ENCODE measurements at places on chromosomes 16 and 17.

DNA sequence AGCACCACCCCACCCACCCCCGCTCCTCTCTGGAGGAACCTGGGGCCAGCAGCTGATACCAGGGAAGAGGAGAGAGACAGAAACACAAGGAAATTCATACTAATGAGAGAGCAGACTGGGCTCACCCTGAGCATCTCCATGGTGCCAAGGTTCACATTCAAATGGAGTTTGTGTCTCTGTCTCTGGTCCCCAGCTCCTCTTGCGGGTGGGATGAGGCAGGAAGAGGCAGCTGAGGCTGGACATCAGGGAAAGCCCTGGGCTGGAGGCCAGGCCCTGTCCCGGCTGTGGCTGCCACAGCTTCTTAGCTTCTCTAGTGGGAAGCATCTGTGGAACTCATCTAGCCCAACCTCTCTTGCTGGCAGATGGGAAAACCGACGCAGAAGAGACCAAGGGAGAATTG is 121.5 kb downstream of the SDK2 start:
- DNase-seq: no peak

- DNase-seq: peak; percentile 44
Observed at GRCh38 chr17:82051776-82052637, at the start of the genes GPS1 and RFNG. Gene GPS1, plus strand, starts transcription at chr17:82051898. Its CDS starts 34 bp downstream, at chr17:82051932. Gene RFNG, minus strand, starts transcription at chr17:82051811. Its CDS starts 45 bp downstream, at chr17:82051766.

DNA sequence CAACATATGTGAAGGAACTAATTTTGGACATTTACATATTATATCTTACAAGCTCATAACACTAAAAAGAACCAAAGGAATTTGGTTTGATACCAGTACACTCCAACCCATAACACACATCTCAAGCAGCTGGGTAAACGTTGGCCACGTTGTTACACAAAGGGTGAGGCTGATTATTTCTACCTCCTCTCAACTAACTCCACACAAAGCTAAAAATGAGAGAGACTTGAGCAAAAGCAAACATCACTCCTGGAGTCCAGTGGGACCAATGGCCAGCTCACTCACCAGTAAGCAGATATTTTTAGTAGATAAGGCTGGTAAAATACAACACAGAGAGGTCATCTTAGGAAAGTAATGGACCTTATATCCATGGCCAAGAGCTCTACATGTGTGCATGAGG is 207.6 kb downstream of the MRTFB start:
- no peak for DNase-seq

DNA sequence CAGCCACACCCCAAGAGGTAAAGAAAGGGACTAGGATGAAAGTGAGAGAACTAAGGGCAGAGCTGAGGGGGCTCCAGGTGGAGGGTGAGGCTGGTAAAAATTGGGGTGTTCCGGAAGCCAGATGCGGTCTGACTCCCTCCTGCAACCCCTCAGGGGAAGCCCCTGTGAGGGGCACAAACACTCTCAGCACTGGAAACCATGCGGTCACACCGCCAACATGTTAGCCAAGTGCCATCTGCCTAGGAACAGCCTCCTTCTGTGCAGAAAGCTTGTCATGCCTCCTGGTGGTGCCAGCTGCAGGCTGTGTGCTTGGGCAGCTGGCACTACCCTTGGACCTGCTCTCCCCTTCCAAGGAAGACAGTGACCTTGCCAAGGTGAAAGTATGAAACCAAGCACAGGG is 83.5 kb upstream of the RPL38 start:
- no peak for DNase-seq

DNA sequence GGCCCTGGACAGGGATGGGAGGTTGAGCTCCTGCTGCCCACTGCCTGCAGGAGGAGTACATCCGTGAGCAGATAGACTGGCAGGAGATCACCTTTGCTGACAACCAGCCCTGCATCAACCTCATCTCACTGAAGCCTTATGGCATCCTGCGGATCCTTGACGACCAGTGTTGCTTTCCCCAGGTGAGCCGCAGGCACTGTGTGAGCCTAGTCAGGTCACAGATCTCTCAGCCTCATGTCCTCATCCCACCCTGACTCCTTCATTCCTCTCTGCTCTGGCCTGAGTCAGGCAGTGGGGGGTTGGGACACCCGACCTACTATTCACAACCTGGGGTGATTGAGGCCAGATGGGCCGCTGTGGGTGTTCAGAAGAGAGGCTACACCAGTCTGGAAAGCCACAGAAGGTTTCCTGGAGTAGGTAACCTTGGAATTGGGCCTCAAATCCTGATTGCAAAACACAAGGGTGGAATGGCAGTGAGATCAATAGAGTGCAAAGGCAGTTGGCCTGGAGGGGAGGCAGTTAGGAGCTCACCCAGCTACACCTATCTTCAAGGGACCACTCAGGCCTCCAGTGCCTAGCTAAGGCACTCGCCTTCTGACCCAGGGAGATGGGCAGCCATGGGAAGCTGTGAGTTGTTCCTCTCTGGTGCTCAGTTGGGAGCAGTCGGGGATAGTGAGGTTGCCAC is 29.7 kb downstream of the MYO15A start:
- no peak for DNase-seq

DNA sequence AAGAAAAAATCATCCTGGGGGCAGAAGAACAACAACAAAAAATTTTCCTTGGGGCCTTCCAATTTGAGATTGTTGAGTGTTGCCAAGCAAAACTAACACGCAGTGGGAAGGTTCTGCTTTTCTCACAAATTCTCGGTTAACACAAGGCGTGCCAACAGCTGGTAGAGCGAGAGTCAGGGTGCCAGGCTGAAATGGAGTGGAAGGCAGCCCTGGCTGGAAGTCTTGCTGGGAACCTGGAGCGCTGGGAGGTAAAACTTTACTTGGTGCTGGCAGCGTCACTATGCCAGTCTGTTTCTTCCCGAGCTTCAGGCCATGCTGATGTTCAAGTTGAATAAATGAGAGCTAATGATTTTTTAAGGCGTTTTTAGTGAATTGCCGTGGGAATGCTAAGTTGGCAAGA is 189.4 kb downstream of the WWOX start:
- no peak for DNase-seq

GRCh38 chr16:30429418-30429677 is 482 bp downstream of the DCTPP1 start:
- no peak for DNase-seq

DNA sequence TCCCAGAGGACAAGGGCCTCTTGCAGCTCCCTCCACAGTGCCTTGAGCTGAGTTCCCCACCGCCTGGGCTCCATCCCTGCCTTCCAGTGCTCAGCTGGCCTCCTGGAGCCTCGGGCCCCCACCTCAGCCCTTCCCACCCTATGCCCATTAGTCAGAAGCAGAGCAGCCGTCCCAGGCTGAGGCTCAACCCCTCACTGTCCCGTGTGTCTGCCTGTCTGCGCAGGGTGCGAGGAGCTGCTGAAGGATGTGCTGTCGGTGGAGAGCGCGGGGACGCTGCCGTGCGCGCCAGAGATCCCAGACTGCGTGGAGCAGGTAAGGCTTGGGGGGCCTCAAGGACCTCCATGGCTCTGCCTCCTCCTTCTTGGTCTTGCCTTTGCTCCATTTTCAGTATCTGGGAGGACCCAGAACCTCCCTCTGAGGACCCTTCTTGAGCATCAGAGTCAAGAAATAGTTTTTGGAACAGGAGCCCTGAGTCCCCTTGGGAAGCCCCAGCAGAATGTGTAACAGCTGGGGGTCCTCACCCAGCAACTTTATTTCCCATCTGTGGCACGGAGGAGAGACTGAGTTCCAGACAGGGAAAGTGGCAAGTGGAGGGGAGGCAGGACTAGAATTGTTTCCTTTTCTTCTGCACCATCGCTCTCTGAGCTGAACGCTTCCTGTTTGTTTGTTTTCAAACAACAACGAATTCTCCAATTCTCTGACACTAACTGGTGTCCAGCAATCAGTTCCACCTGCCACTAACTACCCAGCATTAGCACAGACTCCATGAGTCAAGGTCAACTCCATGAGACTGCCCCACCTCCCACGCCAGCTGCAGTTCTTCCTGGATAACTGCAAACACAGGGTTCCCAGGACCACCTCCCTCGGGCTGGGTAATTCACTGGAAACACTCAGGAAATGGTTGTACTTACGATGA is 42.6 kb downstream of the RAB11FIP4 start:
- no peak for DNase-seq

DNA sequence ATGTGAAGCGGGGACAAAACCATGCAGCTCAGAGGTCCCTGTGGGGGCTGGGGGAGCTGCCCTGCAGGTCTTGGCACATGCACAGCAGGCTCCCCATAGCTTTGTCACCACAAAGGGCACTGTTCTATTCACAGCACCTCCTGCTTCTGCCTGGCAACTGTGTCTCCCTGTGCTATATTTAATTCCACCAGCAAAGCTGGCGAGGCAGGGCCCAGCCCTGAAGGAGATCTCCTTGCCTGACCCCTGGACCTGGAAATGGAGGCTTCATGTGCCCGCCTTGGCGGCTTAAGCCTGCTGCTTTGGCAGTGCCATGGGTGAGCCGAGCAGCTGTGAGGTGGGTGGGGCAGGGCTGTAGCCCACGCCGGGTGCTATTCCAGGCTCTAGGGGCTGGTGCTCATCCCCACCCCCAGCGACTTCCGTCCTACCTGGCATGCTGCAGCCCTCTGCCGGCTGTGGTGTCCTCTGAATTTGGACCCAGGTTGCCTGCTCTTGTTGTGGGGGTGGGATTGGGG is 6.8 kb downstream of the LDHD start:
- no peak for DNase-seq

DNA sequence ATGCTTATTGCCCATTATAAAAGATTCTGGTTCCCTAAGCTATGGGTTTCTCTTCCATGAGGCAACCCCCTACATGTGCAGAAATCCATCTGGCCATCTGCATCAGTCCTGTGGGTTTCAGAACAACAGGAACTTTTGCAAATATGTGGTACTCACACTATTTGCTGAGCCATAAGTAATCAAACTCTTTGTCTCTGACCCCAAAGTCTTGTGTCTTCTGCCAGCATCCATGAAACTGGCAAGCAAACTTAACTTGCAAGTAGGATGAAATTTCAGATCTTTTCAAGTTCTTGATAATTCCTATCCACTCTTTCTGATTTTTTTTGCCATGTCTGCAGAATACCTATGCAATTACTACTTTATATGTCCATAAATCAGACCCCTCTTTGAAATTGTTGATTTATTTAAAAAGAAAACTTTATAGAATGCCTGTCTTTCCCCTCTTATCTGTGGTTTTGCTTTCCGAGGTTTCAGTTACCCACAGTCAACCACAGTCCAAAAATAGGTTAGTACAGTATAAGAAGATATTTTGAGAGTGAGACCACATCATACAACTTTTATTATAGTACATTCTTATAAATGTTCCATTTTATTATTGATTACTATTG is 158.4 kb upstream of the IRX3 start:
- no peak for DNase-seq

- no peak for DNase-seq
Observed at GRCh38 chr16:80611171-80611929, 70.6 kb downstream of the DYNLRB2 start.

GRCh38 chr17:78844301-78845005 is 3.8 kb upstream of the USP36 start:
- DNase-seq: no peak

- no peak for DNase-seq
Observed at GRCh38 chr17:78717431-78717980, 64.6 kb downstream of the CYTH1 start.

- no peak for DNase-seq
Observed at GRCh38 chr17:2047590-2047989, 5.8 kb downstream of the OVCA2 start.

DNA sequence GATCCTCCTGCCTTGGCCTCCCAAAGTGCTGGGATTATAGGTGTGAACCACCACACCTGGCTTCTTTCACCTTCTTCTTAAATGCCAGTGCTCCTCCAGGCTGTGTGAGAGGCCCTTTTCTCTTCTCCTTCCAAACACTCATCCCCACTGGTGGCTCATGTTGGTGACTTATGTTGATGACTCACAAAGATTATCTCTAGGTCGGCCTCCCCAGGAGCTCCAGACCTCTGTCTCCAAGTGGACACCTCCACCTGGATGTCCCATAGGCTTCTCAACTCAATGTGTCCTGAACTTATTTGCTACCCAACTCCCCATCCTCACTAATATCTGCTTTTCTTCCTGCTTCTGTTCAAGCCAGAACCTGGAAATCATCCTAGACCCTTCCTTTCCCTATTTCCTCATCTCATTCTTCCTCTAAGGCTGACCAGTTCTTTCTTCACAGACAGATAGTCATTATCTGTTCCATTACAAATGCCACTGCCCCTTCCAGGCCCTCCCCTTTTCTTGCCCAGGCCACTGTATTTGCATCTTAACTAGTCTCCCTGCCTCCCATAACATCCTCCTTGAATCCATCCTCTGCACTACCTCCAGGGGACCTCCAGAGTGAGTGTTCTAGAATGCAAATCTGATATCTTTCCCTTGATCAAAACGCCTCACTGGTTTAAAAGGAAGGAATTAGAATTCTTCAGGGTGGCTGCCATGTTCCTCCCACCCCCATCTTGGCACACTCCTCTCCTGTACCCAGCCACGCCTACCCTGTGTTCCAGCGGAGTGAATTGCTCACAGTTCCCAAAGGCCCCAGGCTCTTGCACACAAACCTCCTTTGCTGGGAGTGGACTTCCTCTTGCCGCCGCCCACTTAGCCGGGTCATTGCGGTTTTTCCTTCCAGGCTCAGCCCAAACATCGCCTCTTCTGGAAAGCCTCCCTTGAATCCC is 34.8 kb upstream of the FBXO47 start:
- DNase-seq: no peak

GRCh38 chr16:12425134-12425941 is 378.3 kb downstream of the CPPED1 start:
- DNase-seq: no peak

- DNase-seq: no peak
Observed at GRCh38 chr16:82323171-82323570, 153.1 kb upstream of the MPHOSPH6 start.

- DNase-seq: no peak
Observed at GRCh38 chr16:54976651-54977200, 46.1 kb downstream of the IRX5 start.

- no peak for DNase-seq
Observed at GRCh38 chr17:80187090-80187489, 17.3 kb downstream of the CARD14 start.

GRCh38 chr17:59427996-59428395 is 96.5 kb downstream of the YPEL2 start:
- no peak for DNase-seq

DNA sequence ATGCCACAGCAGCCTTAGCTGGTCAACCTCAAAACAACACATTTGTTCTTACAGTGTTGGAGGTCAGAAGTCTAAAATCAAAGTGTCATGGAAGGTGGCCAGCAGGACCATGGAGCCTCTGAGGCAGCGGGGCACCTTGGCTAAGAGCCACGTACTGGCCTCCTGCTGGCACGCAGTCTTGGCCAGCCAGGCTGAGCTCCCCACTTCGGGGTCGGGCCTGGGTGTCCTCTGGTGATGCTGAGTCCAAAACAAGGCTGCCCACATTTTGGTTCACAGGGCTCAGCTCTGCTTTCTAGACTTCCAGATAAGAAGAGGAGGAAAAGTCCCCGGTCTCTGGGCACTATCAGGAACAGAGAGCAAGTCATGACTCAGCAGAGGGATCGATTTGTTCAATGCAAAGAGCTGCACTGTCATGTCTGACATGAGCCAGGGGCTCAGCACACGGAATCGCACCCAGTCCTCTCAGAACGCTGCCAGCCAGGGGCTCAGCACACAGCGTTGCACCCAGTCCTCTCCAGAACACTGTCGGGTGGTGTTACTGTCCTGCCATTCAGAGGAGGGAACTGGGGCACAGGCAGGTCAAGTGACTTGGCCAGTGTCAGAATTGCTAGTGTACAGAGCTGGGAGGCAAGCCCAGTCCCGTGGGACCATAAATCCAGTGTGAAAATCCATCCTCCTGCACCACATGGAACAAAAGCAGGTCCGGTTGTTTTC is 2.5 kb downstream of the LGALS9 start:
- no peak for DNase-seq

- DNase-seq: no peak
Observed at GRCh38 chr16:56777482-56777881, 47.6 kb downstream of the NUP93 start.

GRCh38 chr17:66371561-66371960 is 69.1 kb downstream of the PRKCA start:
- DNase-seq: no peak
